ENCODE measurements at places on chromosomes 5 and 9.

DNA sequence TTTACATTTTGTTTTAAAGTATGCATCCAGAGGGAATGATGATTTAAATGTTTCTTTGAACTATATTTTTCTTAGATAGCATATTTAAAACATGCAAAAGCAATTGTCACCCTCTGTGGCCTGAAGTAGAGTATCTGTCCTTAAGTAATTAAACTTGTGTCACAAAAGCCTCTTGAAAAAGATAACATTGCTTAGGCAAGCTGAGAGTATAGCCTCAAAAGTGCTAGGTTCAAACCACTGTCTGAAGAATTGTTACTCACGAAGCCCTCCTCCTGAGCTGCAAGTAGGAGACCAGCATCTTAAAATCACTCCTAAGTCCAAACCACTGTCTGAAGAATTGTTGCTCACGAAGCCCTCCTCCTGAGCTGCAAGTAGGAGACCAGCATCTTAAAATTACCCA is 378.0 kb upstream of the PRR16 start:
- no peak for DNase-seq

DNA sequence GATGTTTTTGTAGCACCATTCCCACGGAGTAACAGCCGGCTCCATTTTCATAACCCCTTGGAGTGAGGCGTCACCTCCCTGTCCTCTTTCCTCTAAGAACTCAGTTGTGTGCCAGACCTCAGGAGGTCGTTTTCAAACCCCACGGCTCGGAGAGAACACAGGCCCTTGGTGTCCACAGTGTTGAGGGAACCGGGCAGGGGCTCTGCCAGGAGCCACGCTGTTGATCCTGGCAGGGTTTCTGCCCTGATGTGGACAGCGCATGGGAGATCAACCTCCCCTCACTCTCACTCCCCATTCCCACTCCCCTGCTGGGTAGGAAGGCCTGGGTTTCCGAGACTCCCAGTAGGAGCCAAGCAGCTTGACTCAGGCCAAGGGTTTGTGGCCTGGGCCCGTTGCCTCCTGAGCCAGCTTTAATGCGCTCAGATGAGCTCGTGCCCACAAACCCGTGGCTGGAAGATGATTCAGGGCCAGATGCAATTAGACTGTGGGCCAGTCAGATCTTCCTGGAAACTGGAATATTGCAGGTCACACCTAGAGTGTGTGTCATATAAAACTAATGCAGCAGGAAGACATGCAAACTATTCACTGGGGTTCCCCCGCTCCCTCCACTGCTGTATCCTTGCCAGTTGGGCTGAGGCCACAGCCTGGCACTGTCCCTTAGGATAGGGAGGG is 133.4 kb downstream of the SLC12A2 start:
- no peak for DNase-seq

- no peak for DNase-seq
These were observed 13.0 kb upstream of the RASGEF1C start for GRCh38 chr5:180222056-180222455.

DNA sequence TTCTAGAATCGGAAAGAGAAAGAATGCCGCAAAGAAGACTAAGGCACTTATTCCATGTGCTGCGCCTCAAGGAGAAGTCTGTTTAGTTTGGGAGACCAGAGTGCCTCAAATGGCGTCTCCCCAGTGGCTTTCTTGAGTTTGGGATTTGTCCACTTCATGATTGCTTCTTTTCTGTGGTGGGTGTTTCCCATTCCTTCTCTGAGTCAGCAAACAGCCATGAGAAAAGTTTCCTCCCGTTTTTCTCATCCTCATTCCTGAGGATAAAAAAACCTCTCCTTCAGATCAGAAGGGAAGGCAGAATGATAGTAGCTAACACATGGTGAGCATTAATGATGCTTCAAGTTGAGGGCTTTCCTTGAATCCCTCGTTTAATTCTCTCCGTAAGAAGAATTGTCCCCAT is 275.9 kb upstream of the WWC1 start:
- no peak for DNase-seq

GRCh38 chr9:69673311-69673640 is 1.1 kb upstream of the APBA1 start:
- DNase-seq, result no peak

GRCh38 chr5:139149477-139150199 is 48.5 kb downstream of the SIL1 start:
- DNase-seq, result no peak

GRCh38 chr5:132224716-132225115 is 2.9 kb downstream of the P4HA2 start:
- no peak for DNase-seq

DNA sequence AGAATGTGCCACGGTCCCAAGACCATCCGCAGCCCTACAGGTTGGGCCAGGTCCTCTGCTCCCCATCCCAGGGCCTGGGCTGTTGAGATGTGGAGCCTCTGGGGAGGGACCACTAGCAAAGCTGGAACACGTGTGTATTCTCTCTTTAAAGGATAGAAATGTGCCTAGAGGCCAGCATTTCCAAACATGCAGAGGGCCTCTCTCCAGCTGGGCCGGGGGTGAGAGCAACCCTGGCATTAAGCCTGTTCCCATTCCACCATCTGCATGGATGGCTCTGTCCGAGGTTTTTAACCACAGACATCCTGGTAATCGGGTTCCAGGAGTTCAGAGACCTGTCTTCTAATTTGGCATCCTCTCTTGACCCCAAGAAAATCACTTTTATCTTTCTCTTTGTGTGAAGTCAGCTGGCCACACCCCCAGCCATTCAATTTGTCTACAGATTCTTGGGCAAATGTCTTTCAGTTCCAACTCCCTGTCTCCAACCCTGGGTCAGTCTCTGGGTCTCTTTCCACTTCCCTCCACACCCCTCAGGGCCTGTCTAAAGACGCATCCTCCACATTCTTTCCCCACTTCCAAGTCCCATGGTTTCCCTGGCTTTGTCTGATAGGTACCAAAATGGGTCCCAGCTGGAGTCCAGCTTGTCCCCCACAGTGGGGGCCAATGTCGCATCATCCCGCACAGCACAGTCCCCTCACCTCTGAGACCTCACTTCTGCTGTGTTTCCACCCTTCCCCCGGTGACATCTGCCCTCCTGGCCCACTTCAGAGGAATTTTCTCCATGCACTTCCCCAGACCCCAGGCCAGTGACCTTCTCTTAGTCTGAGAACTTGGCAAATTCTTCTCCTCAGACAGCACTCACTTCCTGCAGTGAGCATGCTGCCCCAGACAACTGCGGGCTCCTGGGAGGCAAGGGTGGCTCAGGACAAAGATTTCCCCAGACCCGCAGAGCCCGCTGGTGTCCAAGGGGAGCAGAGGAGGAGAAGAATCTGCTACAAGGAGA is 56.8 kb downstream of the PTPDC1 start:
- no peak for DNase-seq

DNA sequence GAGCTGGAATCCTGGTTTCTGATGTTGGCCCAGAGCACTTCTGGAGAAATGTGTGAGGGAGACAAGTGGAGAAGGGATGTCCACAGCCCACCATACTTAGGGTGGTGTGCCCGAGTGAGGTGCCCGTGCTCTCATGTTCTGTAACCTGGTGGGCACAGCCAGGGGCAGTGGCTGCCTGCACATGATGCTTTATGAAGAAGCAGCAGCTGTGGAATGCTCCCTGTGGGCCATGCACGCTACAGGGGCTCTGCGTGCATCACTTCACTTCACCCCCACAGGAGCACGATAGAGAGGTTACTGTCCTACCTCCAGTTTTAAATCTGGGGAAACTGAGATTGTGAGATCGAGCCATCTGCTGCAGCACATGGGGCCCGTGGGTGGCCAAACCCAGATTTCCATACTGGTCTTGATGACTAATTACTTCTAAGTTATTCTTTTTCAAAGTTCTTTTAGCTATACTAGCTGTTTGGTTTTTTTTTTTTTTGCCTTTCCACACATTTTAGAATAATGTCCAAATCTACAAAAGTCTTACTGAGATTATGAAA is 441.6 kb downstream of the GADD45G start:
- DNase-seq, result no peak

GRCh38 chr5:61319388-61320146 is 12.5 kb upstream of the ZSWIM6 start:
- no peak for DNase-seq

DNA sequence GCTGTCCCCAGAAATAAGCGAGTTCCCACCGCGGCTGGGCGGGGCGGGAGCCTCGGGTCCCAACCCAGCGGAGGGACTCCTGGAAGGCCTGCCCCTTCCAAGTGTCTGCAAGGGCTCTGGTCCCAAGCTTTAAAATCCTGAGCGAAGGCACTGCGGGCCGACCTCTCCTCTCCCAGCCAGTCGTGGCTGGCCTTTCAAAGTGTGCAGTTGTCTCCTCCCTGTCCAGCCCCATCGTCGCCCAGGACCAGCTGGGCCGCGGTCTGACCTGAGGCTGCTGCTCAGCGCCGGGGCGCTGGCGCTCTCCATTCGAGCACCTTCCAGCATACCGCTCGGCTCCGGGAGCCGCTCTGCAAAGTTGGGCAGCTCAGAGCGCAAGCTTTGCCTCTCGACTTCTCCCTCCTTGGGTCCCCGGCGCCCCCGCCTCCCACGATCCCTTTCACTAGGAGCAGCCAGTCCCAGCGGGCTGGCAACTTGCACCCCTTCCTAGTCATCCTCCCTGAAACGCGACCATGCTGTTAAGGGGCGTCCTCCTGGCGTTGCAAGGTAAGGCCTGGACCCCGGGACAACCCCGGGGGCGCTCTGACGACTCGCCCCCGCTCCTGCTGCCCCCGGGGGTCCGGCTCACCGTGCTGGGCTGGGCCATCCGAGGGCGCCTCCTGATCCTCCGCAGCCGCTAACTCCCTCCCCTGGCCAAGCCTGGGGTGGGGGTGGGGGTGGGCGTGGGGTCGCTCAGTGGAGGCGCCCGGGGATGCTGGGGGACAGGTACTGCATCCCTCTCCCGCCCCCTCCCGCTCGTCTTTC is at the start of gene MAMDC2:
Gene MAMDC2 (plus strand): TSS at position 160 of the 801 bp plus-strand sequence. CDS start 350 bp downstream, at position 510.
- DNase-seq, result no peak

- DNase-seq, result no peak
These were observed 31.3 kb downstream of the TSPAN17 start for GRCh38 chr5:176678584-176678983.

GRCh38 chr5:62489471-62489870 is 76.9 kb downstream of the IPO11 start:
- DNase-seq, result no peak

GRCh38 chr5:368183-369084 is 46.9 kb downstream of the AHRR start:
- DNase-seq, result no peak

All from NCI-H1436 treated with DMSO at 0.1 percent for 48 hours (cell line).